ENCODE measurements at places on chromosomes 3 and 15.

- DNase-seq = no peak
Measured at GRCh38 chr3:13177641-13178040, 104.4 kb upstream of the IQSEC1 start.

- peak; percentile 23 for DNase-seq
Measured at GRCh38 chr3:181757694-181758306, 46.1 kb downstream of the SOX2 start.

GRCh38 chr3:52367891-52368880 is 52.1 kb downstream of the DNAH1 start:
- no peak for DNase-seq

GRCh38 chr3:187783098-187783497 is 37.8 kb upstream of the BCL6 start:
- DNase-seq = no peak

- no peak for DNase-seq
Measured at GRCh38 chr3:48178072-48178471, 10.1 kb downstream of the CDC25A start.

DNA sequence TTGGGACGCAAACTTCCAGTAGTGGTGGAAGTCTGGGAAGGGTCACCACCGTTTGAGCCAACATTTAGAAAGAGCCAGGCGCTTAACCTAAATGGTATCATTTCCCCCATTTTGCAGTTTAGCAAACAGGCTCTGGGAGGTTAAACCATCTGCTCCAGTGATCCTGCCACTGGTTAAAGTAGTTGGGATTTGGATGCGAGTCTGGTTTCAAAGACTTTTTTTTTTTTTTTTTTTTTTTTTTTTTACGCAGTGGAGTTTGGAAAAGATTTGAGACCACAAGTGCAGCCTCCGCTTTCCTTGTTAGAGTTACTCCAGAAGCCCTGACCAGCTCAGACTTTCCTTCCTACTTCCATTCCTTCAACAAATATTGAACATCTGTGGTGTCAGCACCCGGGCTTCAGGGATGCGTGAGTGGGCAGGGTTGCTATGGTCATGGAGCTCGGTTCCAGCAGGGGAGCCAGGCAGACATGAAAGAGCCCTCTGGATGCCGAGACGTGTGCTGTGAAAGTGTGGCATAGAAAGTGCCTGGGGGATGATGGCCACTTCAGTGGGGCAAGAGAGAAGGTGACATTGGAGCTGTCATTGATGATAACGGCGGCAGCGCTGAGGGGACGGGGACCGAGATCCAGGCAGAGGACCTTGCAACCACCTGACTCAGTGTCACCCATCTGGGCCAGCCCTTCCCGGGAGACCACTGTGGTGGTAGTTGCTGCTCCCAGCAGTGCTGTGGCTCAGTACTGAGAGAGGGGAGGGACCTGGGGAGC is 1.1 kb upstream of the RNU6-1 start:
- DNase-seq = peak; percentile 61

DNA sequence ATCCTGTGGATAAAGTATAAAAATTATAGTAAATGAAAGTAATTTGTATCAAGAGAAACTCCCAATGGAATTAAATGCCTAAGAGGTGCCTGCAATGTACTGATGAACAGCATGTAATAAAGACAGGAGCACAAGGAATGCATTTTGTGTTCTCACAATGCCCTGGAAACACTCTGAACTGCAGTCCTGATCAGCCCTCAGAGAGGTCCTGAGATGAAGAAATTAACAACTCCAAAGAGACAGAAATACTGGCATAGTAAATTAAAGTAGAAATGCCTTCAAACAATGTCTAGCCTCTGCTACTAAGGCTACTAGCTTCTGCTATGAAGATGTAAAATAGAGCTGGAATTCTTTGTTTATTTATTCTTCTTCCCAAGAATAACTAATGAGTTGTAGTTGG is 59.9 kb downstream of the CFAP20DC start:
- no peak for DNase-seq

DNA sequence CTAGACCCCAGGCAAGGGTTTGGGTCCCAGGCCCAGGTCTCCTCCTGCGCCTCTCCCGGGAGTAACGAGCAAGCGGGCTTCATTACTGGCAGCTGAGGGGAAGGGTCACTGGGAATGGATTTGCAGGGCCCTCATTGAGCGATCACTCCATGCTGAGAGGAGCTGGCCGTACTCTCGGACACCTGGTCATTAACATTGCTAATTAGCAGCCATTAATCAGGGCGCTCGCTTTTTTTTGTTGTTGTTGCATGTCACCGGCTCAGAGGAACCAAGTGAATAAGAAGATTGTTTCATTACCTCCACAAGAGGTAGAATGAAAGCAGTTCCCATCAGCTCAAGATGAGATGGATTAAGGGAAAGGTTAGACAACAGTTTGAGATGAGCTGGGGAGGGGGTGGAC is 293.0 kb upstream of the ATP11B start:
- DNase-seq = no peak

DNA sequence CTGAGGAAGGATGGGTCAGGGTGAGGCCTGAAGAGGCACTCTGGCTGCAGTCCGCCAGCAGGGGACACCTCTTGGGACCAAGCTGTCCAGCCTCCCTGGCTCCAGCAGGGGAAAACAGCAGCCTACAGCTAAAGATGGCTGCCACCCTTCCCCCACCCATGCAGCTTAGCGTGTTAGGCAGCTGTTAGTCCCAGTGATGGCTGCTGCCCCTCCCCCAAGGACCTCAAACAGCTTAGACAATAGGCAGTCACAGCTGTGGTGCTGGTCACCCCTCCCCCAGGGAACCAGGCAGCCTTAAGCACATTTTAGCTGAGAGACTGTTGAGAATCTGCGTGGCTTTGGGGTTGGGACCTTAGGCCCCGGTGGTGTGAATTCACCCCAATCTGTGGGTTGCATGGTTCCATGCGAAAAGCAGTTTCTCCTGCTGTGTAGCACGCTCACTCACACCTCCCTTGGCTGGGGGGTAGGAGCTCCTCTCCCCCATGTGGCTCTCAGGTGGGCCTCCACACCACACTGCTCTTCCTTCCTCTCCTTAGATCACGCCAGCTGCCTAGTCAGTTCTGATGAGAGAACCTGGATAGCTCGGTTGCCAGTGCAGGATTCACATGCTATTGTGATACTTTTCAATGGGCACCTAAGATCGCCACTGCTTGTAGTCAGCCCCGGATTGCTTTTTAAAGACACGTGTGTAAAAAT is 140.5 kb upstream of the CADPS start:
- peak; percentile 1 for DNase-seq

DNA sequence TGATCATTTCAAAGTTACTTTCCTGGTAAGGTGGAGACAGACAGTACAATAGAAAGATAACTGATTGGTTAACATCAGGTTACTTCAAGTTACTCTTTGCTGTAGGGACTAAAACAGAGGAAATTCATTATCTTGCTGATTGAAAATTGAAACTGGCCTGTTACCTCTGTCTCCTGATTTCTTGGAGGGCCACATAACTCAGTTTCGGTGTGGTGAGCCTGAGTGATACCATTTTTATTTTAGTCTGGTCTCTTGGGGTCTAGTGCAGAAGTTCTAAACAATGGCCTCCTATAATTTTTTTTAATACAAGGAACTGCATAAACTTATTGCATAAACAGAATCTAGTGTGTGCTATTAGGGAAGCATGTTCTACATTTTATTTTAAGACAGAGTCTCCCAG is 1.2 kb upstream of the ICE2 start:
- no peak for DNase-seq

DNA sequence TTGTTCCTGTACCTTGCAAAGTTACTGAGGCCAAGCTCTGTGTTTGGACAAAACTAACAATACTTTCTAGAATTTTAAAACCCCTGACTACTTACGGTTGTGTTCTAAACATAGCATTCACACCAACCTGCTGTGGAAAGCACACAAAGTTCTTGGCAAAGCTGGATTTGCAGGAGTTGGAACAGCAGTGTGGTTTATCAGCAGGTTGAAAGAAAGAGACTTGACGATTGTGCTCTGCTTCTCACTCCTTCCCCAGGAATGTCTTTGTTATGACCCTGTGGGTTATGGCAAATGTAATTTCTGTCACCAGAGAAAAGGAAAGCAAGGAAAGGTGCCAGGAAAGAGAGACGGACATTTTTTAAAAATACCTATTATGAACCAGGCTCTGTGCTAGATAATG is 165.5 kb upstream of the TGFBR2 start:
- DNase-seq = no peak

DNA sequence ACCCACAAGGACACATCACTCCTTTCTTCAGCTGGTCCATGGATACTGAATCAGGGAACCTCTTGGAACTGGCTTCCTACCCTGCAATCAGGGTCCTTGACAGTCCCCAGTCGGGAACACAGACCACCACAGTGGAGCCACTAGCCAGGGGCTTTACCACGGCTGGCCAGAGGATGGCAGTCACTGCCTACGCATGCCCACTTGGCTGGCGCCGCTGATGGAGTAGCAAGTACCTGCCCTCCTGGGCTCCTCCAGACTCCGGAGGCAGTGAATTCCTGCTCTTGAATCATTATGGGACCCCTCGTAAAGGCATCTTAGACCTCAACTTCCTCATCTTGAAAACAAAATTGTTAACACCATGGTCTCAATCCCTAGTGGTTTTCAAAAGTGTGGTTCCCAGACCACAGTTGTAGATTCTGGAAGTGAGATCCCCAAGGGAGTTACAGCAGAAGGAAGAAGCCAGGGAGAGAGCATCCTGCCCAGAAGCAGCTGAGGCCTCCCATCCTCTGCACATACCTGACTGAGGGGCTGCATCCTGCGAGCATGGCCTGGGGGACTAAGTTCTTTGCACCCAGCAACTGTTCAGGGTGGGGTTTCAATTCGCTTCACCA is 9.1 kb upstream of the SKIC8 start:
- DNase-seq = peak; percentile 35

DNA sequence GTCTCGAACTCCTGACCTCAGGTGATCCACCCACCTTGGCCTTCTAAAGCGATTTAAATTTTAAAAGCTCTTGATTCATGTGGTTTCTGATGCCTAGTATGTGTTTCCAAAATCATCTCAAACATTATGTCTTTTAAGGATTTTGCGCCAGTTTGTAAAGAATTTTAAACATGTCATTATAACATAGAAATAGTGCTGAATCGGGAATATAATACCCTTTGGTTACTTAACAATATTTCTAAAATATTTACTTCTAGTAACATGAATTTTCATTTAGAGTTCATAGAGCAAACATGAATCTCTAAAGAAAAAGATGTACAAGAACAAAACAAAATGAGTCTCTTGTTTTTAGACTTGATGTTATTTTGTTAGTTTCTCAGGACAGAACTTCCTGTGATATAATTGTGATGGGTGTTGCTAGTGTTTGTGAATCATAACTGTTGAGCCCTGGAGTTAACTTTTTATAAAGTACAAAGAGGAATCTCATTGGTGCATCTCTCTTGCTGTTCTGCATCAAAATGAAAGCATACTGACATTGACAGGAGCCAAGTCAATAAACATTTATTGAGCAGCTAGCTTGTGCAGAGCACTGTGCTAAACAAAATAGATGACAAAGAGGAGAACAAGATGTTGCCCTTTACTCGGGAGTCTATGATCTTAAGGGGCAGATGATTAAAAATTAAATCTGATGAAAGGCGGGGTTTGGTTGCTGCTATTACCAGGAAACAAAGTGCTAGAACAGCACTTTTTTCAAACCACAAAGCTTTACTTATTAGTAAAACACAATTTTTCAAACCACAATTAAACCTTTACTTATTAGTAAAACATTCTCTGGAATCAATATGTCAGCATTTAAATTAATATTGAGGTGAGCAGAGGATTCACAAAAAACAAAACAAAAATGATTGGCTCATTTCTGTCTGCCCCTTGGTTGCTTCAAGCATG is 73.4 kb downstream of the MME start:
- DNase-seq = no peak

- DNase-seq = no peak
Measured at GRCh38 chr3:109930582-109930981, 593.2 kb upstream of the DPPA4 start.

DNA sequence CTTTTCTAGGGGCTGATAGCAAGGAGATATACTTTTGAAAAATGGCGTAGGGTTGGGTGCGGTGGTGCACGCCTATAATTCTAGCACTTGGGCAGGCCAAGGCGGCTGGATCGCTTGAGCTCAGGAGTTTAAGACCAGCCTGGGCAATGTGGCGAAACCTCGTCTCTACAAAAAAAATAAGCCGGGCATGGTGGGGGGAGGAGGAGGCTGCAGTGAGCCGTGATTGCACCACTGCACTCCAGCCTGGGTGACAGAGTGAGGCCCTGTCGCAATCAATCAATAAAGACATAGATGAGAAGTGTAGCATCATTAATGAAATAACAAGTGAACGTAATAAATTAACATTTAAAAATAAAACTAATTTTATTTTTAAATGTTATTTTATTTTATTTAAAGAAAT is 134.6 kb downstream of the SLCO3A1 start:
- DNase-seq = no peak

GRCh38 chr15:69610277-69610676 is 157.7 kb downstream of the RPLP1 start:
- no peak for DNase-seq

GRCh38 chr3:110886222-110886893 is 185.3 kb upstream of the NECTIN3 start:
- peak; percentile 25 for DNase-seq

- no peak for DNase-seq
Measured at GRCh38 chr3:153311541-153311940, 149.5 kb downstream of the RAP2B start.

GRCh38 chr3:24373198-24373959 is 121.3 kb downstream of the THRB start:
- no peak for DNase-seq

DNA sequence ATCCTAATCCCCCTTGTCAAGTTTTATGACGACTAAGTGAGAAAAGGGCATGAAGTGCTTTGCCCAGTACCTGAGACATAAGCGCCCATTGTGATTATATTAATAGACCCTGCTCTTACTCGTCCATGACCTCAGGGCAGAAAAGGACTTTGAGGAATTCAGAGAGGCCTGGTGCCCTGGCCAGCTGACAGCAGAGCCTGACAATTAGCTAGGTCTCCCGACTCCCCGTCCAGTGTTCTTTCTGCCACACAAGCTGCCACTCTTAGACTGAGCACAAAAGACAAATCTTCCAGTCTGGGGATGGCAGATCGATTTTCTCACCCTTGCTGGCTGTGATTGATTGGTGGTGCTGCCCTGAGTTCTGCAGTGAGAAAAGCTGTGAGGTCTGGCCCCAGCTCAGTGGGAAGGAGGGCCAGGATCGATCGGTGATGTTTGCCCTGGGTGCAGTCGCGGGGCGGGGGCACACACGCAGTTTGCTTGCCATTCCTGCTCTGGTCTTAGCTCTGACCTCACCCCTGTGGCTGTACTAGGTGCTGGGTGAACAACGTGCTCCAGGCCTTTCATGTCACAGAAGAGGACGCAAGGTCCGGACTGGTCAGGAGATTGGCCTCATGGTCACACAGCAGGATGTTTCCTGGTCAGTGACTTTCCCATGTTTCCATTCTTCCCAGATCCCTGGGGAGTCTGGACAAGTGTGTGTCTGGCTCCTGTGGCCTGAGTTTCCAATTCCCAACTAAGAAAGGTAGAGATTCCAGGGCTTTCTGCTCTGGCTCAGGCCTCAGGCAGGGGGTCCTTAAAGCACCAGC is 67.4 kb upstream of the TLE3 start:
- DNase-seq = no peak

GRCh38 chr15:60520825-60521368 is 42.0 kb upstream of the ICE2 start:
- peak; percentile 74 for DNase-seq

- peak; percentile 59 for DNase-seq
Measured at GRCh38 chr3:159266779-159267178, 464.9 kb downstream of the MFSD1 start.

- DNase-seq = no peak
Measured at GRCh38 chr3:156395961-156396710, 158.8 kb downstream of the SSR3 start.

GRCh38 chr3:189567766-189568420 is 63.3 kb upstream of the TP63 start:
- no peak for DNase-seq

GRCh38 chr3:158790901-158791589 is 10.8 kb upstream of the MFSD1 start:
- peak; percentile 88 for DNase-seq
